NCI-H748 treated with DMSO at 0.1 percent for 48 hours (cell line): ENCODE measurements at places on chromosomes 2 and 18.

DNA sequence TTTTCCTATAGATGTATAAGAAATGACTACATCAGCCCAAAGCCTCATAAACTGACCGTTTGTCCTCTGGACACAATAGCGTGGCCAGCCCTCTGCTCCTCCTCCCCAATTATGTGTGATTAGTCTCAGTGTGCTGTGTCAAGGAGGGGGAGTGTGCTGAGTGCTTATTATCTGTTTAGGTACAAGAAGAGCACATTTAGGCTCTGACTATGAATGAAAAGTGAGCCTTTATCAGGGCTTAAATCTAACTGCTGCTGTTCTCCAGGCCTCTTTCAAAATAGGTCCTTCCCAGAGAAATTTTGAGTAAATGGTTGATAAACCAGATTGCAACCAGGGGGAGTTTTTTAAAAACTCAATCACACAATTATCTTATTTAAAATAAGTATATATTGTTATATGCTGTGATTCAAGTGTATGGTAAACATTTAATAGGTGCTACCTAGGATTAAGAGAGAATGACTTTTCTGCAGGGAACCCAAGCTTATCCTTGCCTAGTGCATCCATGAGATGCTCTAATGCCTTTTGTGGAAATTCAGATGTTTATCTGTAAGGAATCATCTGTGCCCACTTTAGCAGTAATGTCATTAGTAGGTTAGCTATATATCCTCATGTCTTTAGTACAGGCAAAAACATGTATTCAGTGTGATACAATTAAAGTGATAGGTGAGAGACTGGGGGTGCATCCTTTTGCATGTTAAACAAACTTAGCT is 168.7 kb upstream of the SIX3 start:
- peak; percentile 95 for DNase-seq

DNA sequence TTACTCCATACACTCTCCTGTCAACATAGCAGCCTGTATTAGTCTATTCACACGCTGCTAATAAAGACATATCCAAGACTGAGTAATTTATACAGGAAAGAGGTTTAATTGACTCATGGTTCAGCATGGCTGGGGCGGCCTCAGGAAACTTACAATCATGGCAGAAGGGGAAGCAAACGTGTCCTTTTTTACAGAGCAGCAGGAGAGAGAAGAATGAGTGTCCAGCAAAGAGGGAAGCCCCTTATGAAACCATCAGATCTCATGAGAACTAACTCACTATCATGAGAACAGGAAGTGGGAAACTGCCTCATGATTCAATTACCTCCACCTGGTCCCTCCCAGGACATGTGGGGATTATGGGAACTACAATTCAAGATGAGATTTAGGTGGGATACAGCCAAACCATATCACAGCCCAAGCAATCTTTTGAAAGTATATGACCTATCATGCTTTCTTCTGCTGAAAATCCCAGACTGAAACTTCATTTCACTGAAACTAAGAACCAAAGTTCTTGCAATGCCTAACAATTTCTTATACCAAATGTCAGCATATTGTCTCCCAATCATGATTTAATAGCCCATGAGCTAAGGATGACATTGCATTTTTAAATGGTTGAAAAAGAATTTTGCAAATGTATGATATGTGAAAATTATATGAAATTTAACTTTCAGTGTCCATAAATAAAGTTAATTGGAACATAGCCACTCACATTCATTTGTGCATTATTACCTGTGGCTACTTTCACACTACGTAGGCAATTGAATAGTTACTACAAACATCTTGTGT is 686.8 kb upstream of the ZEB2 start:
- DNase-seq, result no peak

DNA sequence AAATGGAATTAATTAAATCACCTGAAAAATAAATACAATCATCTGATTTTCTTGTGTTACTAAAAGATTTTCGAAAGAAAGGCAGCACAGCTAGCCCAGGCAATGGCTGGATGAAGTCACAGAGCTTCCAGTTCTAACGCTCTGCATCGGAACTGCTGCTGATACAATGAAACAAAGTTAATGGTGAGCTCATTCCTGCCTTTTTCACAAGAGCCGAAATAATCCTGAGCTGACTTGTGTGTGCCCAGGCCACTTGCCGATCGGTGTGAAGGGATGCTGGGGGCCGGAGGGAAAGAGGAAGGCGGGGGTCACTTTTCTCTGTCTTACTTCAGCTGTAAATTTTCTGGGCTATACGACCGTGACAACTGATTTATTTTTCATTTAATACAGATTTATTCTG is 149.5 kb downstream of the INO80D start:
- no peak for DNase-seq

- no peak for DNase-seq
These were observed 98.7 kb downstream of the COL6A3 start for GRCh38 chr2:237315170-237315828.

DNA sequence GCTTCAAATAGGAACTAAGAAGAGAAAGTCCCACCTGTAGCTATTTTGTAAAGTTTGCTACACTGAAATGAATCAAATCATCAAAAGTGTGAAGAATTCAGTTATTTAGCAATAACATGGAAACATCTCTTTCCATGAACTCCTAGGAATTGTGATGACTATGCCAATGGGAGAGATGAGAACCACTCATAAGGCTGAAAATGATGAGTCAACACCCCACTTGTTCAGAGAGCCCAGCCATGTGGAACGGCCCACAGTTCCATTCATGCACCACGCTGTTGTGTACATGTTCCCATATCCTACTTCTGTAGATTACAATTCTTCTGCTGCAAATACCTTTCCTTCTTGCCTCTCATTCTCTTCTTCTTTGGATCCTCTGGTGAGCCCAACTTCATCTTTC is 645.5 kb upstream of the ID2 start:
- DNase-seq, result no peak

DNA sequence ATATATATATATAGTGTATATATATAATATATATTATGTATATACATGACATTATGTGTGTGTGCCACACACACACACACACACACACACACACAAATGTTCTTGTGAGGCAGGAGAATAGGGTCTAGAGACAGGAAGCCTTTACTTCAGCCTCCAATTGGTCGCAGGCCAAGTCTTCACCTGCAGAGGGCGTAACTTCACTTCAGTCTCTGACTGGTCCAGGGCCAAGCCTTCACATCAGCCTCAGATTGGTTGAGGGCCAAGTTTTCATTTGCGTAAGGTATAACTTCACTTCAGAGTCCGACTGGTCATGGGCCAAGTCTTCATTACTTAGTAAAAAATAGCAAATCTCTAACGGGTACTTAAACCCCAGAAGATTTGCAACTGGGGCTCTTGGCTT is 13.2 kb upstream of the SS18 start:
- no peak for DNase-seq

- DNase-seq, result no peak
These were observed 644.3 kb downstream of the IRS1 start for GRCh38 chr2:226155093-226155875.

DNA sequence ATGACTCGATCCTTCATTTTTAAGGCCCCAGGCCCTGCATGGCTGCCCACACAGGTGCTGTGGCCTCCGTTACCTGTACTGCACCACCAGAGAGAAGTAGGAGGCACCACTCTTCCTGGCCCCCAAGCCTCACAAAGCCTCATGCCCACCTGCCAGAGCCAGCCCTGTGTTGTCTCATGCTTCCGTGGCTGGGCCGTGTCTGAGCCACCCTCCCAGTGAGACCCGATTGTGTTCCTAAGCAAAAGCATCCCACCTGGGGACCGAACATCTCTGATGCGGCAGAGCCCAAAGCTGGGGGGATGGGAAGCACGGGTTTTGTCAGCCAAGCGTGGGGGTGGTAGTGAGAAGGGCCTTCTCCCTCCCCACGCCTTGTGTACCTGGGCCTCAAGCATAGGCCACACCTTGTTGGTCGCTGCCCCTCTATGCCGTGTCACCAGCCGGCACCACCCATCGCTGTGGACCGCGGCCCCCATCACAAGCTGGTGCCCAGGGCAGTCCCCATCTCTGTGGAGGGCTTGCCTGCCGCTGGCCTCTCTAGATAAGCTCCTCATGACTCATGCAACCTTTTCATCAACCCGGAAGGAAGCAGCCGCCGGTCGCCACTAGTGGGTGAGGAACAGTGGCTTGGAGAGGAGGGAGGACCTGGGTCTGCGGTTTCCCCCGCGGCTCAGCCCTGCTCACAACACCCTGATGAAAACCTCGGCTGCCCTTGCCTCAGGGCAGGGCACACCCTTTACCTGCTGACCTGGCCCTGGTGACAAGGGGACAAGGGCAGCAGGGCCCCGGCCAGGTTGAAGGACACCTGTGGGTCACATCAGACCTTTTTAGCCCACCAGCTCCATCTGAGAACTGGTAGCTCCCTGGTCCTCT is 2.7 kb upstream of the RNPEPL1 start:
- DNase-seq, result no peak

GRCh38 chr2:174198846-174199564 is 49.3 kb downstream of the OLA1 start:
- no peak for DNase-seq

- no peak for DNase-seq
These were observed 31.7 kb upstream of the TTC32 start for GRCh38 chr2:19933351-19933981.

GRCh38 chr2:45353879-45354278 is 257.2 kb downstream of the SRBD1 start:
- no peak for DNase-seq

DNA sequence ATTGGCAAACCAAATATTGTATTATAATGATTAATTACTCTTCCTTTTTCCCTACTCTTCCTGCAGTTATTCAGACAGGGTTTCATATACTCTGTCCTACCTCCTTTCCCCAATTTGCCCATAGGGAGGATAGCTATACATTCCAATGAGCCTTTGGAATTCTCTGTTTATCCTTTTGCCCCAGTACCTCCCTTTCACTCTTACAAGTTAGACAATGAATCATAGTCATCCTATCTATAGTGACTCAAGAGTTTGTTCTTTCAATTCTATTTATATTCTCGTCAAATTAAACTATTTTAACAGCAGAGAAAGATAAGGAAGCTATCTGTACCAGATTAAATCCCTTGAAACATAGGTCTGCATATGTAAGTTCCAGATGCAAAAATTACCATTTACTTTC is 437.5 kb downstream of the NR4A2 start:
- DNase-seq, result no peak

DNA sequence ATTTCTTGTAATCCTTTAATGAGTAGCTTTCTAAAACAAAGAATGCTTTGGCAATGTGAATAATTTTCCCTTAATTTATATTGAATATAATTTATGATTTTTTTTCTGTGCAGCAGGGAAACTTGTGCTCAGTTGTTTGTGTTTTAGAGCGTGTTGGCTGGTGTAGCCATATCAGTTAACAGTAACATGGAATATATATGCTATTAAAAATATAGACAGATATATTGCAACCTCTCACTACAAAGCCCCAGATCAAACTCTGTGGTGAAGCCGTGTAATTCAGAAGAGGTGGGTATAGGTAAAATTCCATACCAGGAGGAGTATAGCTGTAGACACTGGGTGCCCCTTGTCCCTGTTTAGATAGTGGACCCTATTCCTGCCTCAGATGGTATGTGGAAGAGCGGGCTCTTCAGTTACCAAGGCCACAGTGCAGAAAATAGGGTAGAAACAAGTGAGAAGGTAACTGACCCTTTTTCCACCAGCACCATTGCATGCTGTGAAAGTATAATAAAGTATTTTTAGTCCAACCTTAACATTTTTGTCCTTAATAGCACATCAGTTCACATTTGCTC is 18.1 kb upstream of the RASGRP3 start:
- no peak for DNase-seq

GRCh38 chr18:68713131-68713530 is 1.8 kb downstream of the TMX3 start:
- DNase-seq, result no peak

GRCh38 chr18:519019-519879 is 18.7 kb upstream of the COLEC12 start:
- DNase-seq, result no peak

GRCh38 chr2:199940373-199940772 is 14.9 kb downstream of the TYW5 start:
- DNase-seq, result no peak

DNA sequence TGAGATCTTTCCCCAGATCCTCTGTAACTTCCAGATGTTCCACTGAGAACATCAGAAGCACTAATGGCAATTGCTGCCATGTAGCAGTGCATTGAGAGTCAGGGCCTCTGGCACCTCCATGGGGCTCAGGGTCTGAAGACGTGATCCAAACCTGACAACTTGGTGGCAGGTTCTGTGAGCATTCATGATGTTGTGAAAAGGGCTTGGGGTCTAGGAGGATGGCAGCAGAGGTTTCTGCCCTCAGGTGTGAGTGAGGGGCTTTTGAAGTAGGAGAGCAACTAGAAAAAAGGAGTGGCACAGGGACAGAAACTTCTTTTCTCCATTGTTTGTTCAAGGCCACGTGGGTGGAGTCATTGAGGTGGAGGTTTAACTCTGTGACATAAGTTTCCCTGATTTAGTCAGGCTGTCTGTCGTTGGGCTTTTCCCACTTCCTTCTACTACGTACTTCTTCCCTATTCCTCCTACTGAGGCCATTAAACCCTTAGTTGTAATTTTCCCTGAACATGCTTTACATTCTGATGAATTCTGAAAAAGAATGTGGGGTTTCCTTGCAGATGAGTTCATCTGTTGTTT is 13.1 kb downstream of the CFLAR start:
- DNase-seq, result no peak
